ENCODE measurements at places on chromosomes 12 and 14.
A peak's percentile ranks its signal among the peaks of the same experiment; 100 is the strongest.

DNA sequence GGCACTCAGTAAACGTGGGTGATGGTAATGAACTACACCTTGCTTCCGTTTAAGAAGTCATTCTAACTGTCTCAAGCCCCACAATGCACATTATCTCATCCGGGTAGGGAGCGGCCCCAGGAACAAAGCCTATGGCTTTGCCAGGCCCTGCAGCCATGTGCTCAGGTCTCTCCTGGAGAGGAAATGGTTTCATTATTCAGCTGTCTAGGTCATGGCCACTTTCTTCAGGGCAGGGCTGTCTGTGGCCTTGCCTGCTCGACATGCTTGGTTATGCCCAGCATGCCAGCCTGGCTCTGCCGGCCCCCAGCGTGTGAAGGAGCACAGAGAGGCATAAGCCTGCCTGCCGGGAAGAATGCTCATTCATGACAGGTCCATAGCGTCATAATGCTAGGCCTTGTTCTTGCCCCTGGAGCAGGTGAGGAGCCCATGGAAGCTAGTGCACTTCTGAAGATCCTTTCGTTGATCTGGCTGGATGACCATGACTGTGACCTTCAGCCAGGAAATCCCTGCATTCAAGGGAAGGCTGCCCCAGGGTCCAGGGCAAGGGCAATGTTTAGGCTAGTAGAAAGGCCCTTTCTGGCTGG lies 26.3 kb upstream of the FOS start:
- DNase-seq: no peak

- no peak for DNase-seq
These were observed 50.5 kb upstream of the TMED10 start for GRCh38 chr14:75226755-75227544.

GRCh38 chr14:94354638-94355185 lies 31.6 kb upstream of the SERPINA6 start:
- no peak for DNase-seq

DNA sequence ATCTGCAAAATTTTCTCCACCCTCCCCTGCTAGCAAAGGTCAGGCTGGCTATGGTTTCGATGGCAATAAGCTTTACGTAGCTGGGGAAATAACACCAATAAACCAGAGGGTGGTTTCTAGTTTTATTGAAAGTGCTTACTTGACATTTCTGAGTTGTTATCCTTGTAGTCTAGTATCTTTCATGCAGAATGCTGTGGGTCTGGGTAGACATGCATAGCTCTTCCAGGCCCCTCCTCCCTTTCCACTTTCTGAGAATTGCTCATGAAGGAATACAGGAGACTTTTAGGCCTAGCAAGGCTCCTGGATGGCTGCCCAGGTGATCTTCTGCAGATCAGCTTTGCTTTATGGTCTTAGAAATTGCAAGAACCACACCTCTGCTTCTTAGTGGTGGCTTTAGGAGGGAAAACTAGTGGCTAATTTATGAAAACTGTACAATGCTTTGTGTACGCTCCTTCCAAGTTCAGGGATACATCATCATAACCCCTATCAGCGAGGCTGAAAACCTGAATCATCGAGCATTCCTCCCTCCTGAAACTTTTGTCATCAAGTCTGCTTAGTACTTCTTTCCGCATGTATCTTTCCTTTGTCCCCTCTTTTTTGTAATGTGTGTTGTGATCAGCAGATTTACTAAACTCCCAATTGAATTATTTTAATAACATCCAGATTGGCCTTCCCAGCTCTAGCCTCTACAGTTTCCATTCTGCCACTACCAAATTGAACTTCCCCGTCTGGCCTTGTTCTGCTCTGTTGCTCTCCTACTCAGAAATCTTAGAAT lies 473.0 kb downstream of the RAD51B start:
- DNase-seq: no peak

DNA sequence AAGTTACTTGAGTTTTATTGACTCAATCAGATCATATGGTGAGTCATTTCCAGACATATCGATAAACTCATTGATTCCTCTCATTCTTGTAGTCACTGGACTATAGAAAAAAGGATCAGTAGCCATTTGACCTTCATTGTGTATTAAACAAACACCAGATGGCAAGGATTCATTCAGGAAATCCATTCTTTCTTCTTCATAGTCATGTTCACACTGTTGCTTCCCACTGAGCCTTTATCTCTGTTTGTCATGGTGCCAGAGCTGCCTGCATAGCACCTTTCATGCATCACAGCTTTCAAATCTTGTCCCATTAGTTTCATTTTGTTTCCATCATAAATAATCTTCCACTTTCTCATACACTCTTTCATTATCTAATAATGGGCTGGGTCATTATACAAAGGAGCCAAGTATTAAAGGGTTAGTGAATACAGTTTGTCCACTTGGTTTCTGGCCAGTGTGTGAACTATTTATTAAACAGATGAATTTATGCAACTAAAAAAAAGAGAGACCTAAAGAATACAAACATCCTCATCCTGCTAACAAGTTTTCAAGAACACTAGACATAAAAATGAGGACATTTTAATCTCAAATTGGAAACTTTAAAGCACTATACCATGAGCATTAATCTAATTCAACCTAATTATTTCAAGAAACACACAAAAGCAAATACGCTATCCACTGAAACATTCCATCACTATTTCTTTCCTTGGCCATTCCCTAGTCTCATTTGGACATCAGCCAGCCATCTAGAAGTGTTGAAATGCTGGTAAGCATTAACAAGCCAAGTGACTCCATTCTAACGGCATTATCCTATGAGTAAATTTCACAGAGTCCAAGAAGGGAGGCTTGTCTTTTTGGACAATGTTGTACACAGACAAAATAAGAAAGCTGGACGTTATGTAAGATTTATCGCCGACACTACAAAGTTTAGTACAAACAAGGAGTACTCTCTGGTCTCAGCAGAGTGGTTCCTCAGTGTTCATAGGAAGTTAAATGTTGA lies 476.5 kb downstream of the FOXG1 start:
- DNase-seq: peak; percentile 55

Data from astrocyte of the spinal cord (primary cell).